Right atrium auricular region (tissue), 2 donors: ENCODE measurements at places on chromosomes 12 and 14. TPM values are rescaled to one million over a fixed set of nuclear protein-coding genes. Genes with fewer than 3 reads are reported as not detected.

The CLEC9A gene
- total RNA-seq, result not detected

DNA sequence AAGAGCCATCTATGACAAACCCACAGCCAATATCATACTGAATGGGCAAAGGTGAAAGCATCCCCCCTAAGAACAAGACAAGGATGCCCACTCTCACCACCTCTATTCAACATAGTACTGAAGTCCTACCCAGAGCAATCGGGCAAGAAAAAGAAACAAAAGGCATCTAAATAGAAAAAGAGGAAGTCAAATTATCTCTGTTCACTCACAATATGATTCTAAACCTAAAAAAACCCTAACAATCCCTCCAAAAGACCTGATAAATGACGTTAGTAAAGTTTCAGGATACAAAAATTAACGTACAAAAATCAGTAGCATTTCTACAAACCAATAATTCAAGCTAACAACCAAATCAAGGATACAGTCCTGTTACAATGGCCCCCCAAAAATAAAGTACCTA is 26.9 kb downstream of the MDM1 start:
- DNase-seq, result no peak
- no peak overlapping the region for H3K27ac ChIP-seq
- H3K4me3 ChIP-seq, result no peak overlapping the region
- no peaks in the 10 kb centered on the region for H3K27me3 ChIP-seq
- no peaks in the 10 kb centered on the region for H3K4me1 ChIP-seq
- peaks cover 55% of the 10 kb centered on the region for H3K36me3 ChIP-seq

DNA sequence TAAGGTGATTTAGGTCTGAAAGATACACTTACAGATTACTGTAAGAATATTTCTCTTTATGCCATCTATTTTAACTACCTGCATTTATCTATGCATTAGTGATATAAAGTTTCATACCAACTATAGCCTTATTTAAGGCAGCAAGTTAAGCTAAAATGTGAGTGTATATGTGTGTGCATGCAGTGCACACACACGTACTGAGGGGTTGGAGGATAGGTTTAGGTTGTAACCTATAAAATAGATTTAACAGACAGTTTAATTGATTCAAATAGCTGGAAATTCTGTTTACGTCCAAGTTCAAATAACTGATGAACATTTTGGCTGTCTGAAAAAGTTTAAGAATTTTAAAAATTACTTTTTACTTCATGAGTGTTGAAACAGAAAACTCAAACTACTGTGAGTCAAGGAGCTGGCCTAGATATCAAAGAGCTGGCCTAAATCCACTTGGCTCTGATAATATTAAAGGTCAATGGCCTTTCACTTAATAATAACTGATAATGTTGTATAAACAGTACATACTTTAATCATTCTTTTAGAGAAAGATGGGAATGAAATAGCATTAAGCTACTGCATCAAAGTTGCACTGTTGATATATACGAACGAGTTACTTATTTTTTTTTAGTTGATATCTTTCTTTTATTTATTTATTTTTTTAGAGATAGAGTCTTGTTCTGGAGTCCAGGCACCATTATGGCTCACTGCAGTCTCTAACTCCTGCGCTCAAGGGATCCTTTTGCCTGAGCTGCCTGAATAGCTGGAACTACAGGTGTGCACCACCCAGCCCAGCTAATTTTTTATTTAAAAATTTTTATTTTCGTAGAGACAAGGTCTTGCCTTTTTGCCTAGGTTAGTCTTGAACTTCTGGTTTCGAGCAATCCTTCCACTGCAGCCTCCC is 13.8 kb upstream of the KCNJ8 start:
- no peak overlapping the region for H3K4me3 ChIP-seq
- no peak overlapping the region for H3K27ac ChIP-seq
- H3K36me3 ChIP-seq, result no peaks in the 10 kb centered on the region
- no peaks in the 10 kb centered on the region for H3K27me3 ChIP-seq
- H3K4me1 ChIP-seq, result no peaks in the 10 kb centered on the region

GRCh38 chr12:91432089-91432488 is 249.5 kb upstream of the DCN start:
- H3K36me3 ChIP-seq, result no peaks in the 10 kb centered on the region
- H3K27ac ChIP-seq, result no peak overlapping the region

GRCh38 chr14:50342221-50343078 is 30.3 kb downstream of the DMAC2L start:
- peak overlapping the region; percentile 25 for H3K4me3 ChIP-seq
- DNase-seq, result peak; percentile 69
- no peaks in the 10 kb centered on the region for H3K4me1 ChIP-seq
- peak overlapping the region; percentile 62 for H3K27ac ChIP-seq
- no peaks in the 10 kb centered on the region for H3K36me3 ChIP-seq
- no peaks in the 10 kb centered on the region for H3K27me3 ChIP-seq

DNA sequence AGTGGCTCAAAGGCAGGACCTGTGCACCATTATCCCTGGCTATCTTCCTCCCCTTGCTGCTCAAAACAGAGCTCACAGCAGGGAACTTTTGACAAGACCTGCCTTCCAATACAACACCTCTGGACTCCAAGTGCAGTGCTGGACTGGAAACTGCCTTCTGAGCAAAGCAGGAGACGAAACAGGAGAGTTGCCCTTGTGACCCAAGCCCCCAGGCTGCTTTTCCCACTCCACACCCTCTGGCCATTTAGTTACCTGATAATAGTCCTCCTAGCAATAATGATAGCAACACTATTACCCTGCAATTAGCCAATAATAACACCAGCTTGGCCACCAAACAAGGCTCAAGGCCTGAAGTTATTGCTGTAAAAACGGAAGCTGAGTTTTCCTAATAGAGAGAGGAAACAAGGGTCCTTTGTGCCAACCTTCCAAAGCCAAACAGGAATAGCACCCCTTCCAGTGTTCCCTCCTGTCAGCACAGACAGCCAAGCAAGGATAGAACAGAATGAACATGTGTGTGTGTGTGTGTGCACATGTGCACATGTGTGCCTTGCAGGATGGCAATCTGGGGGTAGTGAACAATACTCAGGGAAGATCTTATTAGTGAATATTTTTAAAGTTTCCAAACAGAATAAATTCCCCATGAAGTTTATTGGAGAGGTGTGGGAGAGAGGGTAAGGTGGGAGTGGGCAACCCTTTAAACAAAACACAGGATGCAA is 9.2 kb upstream of the KRT73 start:
- H3K36me3 ChIP-seq, result no peaks in the 10 kb centered on the region
- DNase-seq, result peak; percentile 18
- no peaks in the 10 kb centered on the region for H3K4me1 ChIP-seq
- H3K27me3 ChIP-seq, result no peaks in the 10 kb centered on the region
- no peak overlapping the region for H3K27ac ChIP-seq
- no peak overlapping the region for H3K4me3 ChIP-seq

DNA sequence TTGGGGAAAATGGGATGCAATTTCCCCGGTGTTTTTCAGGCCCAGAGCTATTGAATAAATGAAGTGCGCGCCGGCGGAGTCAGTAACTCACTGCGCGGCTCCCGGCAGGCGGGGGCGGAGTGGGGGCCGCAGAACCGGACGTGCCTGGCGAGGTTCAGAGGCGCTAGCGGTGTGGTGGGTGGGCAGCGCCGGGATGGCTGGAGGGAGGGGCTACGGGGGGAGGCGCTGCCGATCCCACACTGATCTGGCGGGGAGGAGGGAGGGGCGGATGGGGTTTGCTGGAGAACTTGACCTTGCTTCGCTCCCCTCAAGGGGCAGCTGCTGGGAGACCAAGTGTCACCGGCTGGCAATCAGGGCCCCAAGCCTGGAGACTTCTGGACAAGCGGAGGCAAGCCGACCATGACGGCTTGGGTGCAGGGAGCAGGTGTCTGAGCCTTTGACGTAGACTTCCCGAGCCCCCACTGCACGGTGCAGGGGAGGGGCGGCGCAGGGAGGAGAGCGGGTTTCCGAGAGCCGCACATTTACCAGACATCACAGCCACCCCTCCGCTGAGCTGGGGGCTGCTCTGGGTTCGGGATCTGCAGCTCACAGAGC is 174.1 kb upstream of the RTL1 start:
- DNase-seq, result peak; percentile 52
- no peaks in the 10 kb centered on the region for H3K4me1 ChIP-seq

The GDF3 gene
- not detected for total RNA-seq

DNA sequence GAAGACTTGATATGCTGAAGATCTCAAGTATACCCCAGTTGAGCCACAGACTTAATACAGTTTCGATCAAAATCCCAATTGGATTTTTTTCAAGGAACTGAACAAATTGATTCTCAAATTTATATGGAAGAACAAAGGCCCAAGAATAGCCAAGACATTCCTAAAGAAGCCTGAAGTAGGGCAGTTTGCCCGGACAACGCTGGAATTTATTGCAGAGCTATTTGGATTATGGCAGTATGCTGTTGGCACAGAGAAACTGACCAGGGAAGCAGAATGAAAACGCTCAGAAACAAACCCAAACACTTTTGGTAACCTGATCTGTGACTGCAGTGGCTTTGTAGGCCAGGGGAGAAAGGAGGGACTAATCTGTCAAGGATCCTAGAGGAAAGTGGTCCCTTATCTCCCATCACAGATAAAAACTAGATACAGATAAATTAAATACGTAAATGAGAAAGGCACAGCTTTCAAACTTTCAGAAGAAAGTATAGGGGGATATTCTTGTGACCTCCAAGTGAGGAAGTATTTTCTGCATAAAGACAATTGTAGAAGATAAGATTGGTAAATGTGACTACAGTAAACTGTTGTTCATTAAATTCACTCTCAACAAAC is 35.9 kb upstream of the GSC start:
- H3K27ac ChIP-seq, result no peak overlapping the region
- DNase-seq, result no peak
- H3K36me3 ChIP-seq, result no peaks in the 10 kb centered on the region
- H3K27me3 ChIP-seq, result no peaks in the 10 kb centered on the region
- no peak overlapping the region for H3K4me3 ChIP-seq
